ENCODE measurements at places on chromosomes 7 and 10.

DNA sequence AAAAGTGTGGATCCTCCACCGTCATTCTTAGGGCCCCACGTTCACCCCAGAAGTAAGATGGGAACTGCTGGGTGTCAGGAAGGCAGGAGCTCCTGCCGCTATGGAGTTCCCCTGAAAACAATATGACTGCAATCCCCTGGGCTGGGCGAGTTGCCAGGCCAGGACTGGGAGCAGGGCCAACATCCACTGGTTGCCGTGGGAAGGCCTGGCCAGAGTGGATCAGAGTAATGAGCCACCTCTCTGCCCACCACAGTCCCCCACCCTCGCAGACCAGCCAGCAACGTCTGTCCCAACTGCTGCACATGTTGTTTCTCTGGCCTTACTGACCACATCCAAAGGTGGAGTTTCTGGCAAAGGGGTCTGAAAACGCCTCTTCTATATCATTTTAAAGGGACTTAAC lies 86.6 kb downstream of the STRA8 start:
- DNase-seq = no peak

- DNase-seq = no peak
Measured at GRCh38 chr7:140312141-140312846, 86.0 kb downstream of the SLC37A3 start.

DNA sequence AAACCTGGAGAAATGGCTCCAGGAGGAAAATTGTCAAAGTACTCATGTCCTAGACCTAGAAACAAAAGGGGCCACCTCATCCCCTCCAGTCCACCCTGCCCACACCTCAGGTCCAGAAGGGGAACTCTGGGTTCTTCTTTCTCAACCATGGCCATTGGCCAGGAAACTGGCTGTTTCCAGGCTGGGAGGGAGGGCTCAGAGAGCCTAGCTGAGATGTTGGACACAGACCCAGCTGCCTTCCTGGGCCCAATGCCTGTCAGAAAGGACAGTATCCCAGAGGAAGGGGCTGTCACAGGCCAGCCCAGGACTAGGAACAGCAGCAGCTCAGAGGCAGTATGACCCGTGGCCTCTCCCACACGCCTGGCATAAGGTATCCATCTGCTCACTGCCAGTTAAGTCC lies 9.6 kb downstream of the GRID1 start:
- no peak for DNase-seq

GRCh38 chr10:92404612-92405418 lies 113.8 kb downstream of the MARCHF5 start:
- no peak for DNase-seq

DNA sequence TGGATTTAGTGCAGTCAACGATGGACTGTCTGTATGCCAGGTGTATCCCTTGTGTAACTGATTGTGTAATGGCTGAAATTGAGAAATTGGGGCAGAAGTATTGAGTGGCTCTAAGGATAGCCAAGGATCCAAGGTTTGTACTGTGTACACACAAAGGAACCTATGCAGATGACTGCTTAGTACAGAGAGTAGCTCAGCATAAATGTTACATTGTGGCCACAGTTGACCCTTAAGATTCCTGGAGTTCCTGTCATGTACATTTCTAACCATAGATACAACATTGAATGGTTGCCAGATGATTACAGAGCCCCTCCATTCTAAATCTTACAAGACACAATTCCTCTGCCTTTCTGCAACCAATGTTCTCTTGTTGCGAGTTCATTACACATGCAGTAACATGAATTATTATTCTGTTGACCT lies 25.3 kb downstream of the CCDC126 start:
- no peak for DNase-seq

- peak; percentile 38 for DNase-seq
Measured at GRCh38 chr10:132397671-132398565, 918 bp downstream of the PWWP2B start.

GRCh38 chr7:158534598-158534997 lies 53.0 kb downstream of the PTPRN2 start:
- DNase-seq = no peak

DNA sequence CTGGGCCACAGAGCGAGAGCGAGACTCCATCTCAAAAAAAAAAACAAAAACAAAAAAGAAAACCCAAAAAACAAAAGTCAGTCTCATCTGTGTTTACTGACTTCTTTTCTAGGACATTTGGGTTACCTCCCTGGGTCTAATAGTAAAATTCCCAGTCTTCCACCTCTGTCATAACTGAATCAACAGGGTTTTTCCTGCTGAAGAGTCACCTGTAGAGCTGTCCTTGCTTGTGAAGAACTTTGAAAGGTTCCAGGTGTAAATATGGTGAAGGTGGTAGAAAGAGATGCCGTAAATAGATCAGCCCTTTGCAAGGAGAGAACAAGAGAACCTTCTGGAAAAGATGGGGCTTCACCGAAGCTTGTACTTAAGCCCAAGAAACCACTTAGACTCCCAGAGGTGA lies 112.7 kb upstream of the BTBD16 start:
- DNase-seq = no peak

GRCh38 chr10:99915414-99915813 lies 94.3 kb downstream of the DNMBP start:
- DNase-seq = no peak

GRCh38 chr7:141103847-141104429 lies 30.1 kb downstream of the TMEM178B start:
- no peak for DNase-seq

- DNase-seq = no peak
Measured at GRCh38 chr7:93337052-93337451, 104.9 kb downstream of the VPS50 start.

DNA sequence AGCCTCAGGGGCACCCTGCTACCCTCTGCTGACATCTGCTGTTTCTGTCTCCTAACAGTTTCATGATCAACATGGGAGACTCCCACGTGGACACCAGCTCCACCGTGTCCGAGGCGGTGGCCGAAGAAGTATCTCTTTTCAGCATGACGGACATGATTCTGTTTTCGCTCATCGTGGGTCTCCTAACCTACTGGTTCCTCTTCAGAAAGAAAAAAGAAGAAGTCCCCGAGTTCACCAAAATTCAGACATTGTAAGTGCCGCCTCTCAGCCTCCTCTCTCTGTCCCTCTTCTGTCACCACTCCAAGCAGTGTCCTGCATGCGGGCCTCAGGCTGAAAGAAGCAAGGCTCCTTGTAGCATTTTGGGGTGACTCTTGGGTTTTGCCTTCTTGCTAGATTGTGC lies 39.0 kb downstream of the POR start:
- DNase-seq = no peak

DNA sequence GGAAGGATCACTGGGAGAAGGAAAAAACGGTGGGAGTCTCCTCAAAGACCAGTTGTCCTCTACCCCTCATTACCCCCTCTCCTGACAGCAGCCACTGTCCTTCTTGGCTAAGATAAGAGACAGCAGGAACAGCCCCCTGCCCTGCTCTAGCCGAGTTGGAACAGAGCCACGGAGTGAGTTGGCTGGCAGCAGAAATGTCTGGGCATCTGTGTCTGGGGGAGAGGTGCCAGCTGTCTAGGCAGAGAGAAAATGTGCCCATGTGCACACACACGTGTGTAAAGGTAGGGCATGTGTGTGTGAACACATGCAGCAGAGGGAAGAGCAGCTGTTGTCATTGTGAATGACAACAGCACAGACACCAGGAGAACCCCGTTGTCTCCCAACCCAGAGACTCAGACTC lies 9.4 kb upstream of the HILPDA start:
- DNase-seq = no peak

DNA sequence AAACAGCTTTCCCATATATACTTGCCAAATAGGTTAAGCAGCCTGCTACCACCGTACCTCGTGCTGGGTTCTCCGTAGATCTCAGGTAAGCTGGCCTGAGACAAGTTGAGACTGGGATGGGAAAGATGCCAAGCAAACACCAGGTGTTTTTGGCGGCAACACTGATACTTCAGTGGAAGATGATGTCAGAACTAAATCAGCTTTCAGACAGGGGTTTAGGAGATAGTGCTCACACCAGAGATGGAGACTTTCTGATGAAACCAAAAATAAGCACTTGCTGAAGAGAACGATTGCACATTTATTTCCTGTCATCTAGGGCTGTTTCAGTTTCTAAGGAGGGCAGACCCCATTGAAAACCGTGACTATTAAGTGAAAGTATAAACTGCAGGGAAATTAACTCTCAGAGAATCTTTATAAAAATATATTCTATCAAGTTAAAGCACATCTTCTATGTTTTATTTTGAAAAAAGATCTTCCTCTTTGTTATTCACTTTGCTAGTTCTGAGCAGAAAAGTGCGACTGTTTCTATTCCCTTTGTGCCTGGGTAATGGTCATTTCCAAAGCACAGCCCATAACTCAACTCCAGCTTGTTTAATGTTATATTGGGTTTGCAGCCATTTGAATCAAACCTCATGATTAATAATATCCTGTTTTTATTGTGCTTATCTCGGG lies 149.9 kb downstream of the CPED1 start:
- DNase-seq = no peak

DNA sequence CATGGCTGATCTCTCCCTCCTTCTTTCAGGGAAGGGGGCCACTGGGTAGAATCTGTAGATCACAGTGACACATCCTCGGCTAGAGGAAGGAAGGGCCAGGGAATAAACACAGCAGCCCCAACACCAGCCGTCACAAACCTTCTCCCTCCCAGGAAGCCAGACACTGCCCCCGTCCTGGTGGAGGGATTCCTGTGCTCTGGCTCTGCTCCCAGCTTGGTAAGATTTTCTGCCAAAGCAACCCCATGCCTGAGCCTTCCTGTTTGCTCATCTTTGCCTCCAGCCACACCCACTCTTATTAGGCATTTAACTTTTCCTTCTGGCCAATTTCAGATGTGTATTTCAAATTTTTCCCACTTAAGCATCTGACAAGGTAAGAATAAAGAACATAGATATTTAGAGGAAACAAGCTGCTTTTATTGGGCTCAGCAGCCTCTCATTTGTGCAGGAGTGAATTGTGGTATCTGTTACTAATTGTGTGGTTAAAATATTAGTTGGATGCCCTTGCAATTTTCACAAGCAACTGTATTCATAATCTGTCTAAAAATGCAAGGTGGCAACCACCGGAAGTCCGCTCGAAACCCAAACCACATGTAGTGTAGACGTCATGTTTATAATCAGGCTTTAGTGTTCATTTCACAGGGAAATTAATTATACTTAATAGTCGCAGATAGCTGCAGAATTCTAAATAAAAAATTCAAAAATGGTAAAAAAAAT lies 13.2 kb upstream of the NPS start:
- no peak for DNase-seq

- no peak for DNase-seq
Measured at GRCh38 chr10:8054244-8054493, 319 bp upstream of the GATA3 start.

DNA sequence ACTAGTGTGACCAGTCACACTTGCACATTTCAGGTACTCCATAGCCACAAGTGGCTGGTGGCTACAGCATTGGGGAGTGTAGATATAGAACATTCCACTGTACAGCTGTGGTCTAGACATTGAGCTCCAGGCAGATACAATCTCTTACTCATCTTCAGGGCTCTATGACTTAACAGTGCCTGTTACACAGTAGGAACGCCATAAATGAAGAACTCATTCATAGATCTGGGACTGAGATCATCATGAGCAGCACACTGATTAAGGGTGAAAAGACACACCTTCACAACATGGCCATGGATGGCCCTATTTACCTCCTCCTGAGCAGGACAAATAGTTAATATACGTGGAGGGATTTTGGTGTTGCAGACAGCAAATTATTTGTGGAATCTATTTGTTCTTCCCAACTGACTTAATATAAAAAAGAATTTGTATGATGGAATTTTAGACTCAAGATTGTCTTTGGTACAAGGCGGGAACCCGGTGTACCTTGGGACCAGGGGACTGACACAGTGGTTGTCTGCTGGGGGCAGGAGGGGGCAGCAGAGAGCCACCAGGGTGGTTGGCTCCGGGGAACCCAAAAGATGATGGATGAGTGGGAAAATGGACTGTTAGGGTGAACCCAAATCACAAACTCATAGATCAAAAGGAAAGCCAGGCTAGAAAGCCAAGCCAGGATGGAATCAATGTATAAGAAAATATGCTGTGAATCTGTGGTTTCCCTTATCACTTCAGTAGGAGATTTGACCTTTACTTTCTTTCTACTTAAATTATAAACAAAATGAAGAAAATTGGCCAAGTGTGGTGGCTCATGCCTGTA lies 24.3 kb upstream of the CPA2 start:
- DNase-seq = peak; percentile 54

DNA sequence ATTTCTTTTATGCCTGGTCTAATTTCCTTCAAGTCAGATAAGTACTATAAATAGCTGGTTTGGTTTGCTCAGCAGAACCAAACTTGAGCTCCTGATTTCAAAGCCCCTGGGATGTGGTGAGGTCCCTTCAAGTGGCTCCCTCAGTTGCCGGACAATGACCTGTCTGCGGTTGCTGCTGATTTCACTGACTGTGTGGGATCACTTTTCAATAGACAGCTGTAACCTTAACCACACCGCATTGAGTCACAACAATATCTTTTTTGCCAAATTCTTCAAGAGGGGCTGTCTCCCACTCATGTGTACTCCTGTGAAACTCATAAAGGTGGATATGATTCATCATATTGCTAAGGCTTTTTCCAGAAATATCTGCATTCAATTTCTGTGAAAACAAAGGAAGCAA lies 23.1 kb upstream of the ITGA8 start:
- no peak for DNase-seq

DNA sequence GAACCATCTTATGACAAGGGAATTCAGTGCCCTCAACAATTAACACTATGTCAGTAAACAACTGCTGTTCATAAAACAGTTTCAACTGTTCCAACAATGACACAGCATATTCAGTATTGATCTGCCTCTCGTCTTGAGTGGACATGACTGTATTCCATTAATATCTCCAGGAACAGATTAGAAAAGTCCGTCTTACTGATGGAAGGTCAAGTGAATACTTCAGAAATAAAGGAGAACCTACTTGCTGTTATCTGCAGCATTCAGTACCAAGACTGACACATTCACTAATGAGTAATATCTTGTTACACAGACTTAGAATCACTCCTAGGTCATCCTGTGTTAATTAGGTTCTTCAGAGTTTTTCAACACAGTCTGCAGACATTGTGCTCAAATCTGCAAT lies 12.1 kb downstream of the KBTBD2 start:
- no peak for DNase-seq

GRCh38 chr10:89063465-89063864 lies 72.9 kb downstream of the FAS start:
- DNase-seq = no peak

DNA sequence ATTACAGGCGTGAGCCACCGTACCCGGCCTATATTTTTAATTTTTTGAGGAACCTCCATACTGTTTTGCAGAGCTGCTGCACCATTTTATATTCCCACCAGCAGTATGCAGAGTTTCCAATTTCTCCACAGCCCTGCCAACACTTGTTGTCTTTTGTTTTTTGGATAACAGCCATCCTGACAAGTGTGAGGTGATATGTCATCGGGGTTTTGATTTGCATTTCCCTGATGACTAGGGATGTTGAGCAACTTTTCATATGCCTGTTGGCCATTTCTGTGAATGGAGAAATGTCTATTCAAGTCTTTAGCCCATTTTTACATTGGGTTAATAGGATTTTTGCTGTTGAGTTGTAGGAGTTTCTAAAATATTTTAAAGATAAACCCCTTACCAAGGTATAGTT lies 22.2 kb downstream of the ENTPD7 start:
- no peak for DNase-seq

GRCh38 chr7:67863911-67864310 lies 867.3 kb downstream of the TYW1 start:
- no peak for DNase-seq
